Gastrocnemius medialis (tissue), 4 donors: ENCODE measurements at places on chromosomes 12 and 14. TPM values are rescaled to one million over a fixed set of nuclear protein-coding genes. Genes with fewer than 3 reads are reported as not detected.

The KLHDC1 gene
- total RNA-seq: 4.6 TPM

The KCNC2 gene
- not detected for total RNA-seq

The FAM181A gene
- total RNA-seq: not detected

The SUSD6 gene
- total RNA-seq: 14.0 TPM

The RFX4 gene
- not detected for total RNA-seq

The C12orf50 gene
- not detected for total RNA-seq

The MYO1A gene
- total RNA-seq: 1.2 TPM

The KIF5A gene
- total RNA-seq: 0.36 TPM

The SRGAP1 gene
- 0.85 TPM for total RNA-seq

The TRIM9 gene
- total RNA-seq: 1.2 TPM

The GYS2 gene
- total RNA-seq: not detected

DNA sequence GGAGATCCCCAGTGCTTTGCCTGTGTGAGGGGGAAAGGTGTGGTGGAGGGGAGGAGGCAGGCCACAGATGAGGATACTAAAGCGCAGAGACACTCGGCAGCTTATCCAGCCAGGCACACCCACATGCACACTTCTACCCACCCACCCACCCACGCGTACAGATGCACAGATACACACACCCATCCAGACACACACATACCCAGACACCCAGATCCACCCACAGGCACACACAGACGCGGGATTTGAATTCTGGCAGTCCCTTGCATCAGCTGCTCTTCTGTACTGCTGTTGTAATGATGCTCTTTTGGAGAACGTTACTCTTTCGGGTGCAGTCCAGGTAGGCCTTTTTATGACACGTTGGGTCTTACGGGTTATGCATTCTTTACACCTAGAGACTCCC lies 55.7 kb upstream of the RD3L start:
- DNase-seq: no peak

DNA sequence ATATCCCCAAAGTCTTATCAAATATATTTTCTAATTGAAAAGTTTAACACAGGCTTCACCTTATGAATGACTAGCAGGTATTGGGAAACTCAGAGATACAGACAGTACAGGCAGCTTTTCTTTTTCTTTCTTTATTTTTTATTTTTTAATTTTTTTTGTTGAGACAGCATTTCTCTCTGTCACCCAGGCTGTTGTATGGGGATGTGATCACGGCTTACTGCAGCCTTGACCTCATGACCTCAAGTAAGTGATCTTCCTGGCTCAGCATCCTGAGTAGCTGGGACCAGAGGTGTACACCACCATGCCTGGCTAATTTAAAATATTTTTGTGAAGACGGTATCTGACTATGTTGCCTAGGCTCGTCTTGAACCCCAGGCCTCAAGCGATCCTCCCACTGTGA lies 85.0 kb downstream of the BRMS1L start:
- no peak for DNase-seq

DNA sequence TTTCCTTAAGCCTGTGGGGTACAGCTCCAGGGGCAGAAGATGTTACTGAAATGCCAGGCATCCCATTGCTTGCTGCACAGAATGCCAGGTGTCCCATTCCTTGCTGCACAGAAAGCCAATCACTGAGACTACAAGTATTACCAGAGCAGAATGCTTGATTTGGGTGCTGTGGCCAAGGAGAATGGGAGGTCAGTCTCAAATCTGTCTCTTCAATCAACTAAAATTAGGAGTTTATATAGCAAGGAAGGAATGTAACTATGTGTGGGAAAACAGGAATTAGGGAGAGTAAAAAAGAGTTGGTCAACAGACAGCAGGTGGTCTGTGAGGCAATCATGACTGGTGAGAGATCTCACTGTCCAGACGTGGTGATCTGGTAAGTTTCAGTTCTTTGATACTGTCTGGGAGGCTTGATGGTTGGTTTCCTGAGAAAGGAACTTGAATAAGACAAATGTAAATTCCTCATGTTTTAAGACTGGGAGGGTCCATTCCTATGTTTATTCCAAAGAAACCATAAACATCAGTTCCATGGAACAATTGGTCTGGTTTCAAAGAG lies 31.2 kb upstream of the VASH1 start:
- DNase-seq: no peak

- DNase-seq: no peak
Observed at GRCh38 chr14:92734618-92735017, 13.8 kb downstream of the LGMN start.

GRCh38 chr14:23024612-23025075 lies 10.1 kb downstream of the PSMB5 start:
- no peak for DNase-seq

- DNase-seq: no peak
Observed at GRCh38 chr14:79834868-79835267, 376.4 kb downstream of the DIO2 start.

- no peak for DNase-seq
Observed at GRCh38 chr12:94200069-94200468, 51.7 kb downstream of the PLXNC1 start.

- no peak for DNase-seq
Observed at GRCh38 chr14:38257507-38257906, 1.6 kb upstream of the CLEC14A start.

DNA sequence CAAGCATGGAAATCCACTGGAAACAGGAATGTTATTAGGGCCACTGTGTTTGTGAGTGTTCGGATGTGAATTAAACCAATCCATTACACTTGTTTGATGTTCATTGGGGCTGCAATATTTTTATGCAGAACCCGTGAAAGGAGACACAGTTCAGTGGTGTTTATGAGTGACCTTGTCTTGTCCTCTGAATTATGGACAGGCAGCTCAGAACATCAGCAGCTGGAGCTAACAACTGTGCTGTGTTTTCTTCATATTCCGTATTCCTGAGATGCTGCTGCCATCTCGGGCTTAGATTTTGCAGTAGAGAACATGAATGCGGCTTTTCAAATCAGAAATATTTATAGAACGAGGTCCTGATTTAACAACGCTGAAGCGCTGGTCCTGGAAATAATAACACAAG lies 20.3 kb upstream of the CACNA1C start:
- no peak for DNase-seq

- no peak for DNase-seq
Observed at GRCh38 chr14:28757786-28758185, 8.8 kb upstream of the FOXG1 start.

DNA sequence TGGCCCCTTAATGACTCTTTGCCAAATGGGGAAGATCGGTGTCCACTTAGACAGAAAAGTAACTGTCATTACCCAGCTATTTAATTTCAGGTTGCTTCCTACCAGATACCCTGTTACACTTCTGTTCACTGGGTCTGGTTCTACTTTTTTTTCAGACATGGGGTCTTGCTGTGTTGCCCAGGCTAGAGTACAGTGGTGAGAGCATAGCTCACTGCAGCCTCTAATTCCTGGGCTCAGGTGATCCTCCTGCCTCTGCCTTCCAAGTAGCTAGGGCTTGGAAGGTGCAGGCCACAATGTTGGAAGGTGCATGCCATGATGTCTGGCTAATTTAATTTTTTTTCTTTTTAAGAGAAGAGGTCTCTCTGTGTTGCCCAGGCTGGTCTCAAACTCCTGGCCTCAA lies 147.0 kb upstream of the ARHGAP5 start:
- DNase-seq: no peak

- DNase-seq: no peak
Observed at GRCh38 chr14:99419905-99420304, 60.8 kb downstream of the SETD3 start.

DNA sequence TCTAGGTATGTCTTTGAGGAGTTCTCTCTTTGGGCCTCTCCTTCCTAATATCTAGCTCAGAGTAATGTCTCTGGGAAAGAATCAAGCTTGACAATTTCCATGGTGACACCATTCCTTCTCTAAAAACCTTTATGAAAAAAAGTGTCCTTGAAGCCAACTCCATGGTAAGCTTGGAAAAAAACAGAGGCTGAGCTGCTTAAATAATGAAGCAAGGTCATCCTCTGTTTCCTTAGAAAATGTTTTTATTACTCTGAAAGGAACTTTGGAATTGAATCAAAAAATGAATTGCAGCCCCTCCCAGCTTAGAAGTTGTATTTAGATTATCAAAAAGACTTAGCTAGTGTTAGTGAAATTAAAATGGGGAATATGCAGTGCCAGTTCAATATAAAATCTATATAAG lies 166.1 kb upstream of the KITLG start:
- DNase-seq: no peak

DNA sequence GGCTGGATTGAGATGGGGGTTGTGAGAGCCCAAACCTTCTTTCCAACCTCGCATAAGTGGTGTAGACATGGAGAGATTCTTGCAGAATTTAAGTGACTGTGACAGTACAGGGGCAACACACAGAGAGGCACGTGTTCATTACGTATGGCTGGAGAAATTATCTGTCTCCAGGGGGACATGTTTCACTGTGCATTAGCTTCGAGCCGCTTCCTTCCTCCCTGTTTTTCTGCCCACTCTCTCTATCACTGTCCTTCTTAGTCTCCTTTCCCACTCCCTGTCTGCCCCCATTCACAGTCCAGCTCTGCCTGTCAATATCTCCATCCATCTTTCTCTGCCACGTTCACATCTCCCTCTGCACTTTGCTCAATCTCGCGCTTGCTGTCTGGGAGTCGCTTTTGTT lies 11.5 kb upstream of the C14orf93 start:
- DNase-seq: no peak

- DNase-seq: no peak
Observed at GRCh38 chr12:90575995-90576394, 379.0 kb downstream of the CCER1 start.

DNA sequence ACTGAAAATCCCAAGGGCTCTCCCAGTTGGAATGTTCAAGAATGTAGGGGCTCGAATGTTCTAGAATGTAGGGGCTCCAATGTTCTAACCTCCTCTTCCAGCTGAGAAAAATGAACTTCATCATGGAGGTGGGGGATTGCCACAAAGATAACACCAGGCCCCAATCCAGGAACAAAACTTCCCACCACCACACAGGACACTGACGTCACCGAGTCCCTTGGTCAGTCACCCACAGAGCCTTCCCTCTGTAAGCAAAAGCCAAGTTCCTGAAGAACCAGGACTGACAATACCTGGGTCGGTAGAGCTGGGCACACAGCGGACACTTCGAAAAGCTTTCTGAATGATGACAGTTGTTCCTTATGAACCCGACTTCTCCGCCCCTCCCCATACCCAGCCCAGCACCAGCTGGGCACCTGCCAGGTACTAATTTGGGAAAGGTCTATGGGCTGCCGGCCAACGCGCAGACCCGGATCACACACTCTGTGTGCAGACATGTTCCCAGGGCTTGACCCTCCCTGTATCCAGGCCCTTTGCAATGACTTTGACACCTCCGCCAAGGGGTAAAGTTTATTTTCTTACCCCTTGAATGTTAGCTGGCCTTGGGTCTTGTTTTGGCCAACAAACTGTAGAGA lies 18.9 kb downstream of the ITPK1 start:
- no peak for DNase-seq

- DNase-seq: no peak
Observed at GRCh38 chr12:99257672-99258071, 389.9 kb upstream of the GARIN6 start.

DNA sequence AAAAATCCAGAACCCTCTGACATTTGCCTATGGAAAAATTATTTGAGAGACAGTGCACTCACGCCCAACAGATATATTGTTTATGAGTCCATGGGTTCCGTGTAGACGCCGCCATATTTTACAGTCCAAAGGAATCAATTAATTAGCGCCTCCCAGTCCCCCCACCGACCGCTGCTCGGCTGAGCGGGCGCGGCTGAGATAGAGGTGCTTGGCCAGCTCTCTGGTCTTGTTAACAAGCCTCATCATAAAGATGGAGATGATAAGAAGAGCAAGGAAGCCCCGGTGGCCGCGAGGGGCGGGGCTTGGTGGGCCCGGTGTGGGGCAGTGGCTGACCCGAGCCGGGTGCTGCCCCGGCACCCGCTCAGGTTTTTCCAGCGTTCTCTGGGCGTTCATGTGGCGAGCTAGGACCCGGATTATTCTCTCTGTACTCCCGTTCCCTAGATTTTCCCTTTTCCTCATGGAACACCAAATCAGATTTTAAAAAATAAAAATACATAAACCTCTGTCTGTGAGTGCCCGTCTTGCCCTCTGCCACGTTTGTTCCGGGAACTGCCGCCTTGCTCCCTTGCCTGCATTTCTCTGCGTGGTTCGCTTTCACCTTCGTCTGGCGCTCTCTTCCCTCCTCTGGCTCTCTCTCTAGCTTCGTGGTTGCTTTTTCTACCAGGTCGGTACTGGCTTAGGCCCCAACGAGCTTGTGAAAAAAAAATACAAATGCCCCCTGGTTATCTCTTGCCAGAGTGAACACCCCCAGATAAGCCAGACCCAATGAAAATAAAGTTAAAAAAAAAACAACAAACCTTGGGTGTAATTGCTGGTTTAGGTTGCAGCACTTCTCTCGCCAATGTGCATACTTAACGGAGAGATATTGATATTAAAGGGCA lies 9.0 kb downstream of the HOXC12 start:
- no peak for DNase-seq
